ENCODE measurements at places on chromosomes 3 and 15. TPM values are rescaled to one million over a fixed set of nuclear protein-coding genes. Genes with fewer than 3 reads are reported as not detected.

The KBTBD13 gene
- not detected for total RNA-seq

The PCLAF gene
- total RNA-seq: 73.7 TPM

The UROC1 gene
- total RNA-seq: not detected

The SLCO2A1 gene
- total RNA-seq: not detected

GRCh38 chr3:113630956-113631542, 65.4 kb downstream of the USF3 start:
- DNase-seq: no peak

GRCh38 chr3:59126446-59126845, 76.6 kb upstream of the CFAP20DC start:
- DNase-seq: no peak

DNA sequence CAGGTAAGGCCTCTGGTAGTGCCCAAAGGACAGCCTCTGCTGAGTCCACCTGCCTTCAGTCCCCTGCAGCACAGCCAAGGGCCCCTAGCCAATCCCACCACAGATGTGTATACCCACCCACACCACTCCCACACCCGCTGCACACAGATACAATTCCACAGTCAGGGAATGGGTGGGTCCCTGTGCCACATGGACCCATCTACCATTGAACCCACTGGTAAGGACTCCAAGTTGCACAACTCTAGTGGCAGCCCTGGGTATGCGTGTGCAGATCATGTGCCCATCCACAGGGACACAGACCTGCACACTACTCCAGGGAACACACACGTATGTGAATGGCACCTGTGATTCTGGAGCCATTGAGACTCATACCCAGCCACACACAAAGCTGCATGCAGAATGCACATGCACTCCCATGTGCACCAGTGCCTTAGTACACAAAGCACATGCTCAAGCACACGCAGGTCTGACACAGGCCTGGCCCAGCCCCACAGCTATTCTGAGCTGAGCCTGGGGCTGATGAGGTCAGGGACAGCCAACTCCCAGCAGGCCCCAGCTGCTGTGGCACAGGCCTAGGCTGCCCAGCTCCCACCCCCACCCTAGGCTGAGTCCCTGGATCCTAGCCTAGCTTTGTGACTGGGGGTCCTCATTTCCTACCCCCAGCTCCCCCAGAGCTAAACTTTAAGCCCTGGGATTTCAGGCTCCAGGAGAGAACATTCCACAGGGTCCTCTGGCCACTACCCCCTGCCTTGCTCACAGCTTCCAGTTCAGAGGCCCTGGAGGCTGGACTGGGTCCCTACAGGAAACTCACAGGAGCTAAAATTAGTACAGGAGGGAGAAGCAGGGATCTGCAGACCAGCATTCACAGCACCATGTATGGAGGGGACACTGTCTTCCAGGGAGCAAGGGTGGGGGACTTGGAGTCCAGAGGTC, 2.7 kb upstream of the ALS2CL start:
- no peak for DNase-seq

DNA sequence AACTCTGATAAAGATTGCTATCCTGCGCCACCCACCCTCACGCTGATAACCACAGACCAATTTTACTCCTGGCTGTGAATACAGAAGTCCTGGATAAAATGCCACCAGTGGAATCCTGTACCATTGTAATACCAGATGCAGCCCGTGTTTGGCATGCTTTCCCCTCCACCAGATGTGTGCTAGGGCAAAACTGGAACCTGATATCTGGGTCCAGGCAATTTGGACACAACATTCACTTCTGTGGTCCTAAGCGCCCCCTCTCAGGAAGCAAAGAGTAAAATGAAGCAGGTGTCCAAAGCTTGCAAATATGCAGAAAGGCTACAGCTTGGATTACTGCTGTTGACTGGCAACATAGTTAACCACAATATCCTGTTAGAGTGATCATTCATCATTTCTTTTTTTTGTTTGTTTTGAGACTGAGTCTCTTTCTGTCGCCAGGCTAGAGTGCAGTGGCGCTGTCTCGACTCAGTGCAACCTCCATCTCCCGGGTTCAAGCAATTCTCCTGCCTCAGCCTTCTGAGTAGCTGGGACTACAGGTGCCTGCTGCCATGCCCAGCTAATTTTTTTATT, 32.8 kb downstream of the LOXL1 start:
- no peak for DNase-seq

DNA sequence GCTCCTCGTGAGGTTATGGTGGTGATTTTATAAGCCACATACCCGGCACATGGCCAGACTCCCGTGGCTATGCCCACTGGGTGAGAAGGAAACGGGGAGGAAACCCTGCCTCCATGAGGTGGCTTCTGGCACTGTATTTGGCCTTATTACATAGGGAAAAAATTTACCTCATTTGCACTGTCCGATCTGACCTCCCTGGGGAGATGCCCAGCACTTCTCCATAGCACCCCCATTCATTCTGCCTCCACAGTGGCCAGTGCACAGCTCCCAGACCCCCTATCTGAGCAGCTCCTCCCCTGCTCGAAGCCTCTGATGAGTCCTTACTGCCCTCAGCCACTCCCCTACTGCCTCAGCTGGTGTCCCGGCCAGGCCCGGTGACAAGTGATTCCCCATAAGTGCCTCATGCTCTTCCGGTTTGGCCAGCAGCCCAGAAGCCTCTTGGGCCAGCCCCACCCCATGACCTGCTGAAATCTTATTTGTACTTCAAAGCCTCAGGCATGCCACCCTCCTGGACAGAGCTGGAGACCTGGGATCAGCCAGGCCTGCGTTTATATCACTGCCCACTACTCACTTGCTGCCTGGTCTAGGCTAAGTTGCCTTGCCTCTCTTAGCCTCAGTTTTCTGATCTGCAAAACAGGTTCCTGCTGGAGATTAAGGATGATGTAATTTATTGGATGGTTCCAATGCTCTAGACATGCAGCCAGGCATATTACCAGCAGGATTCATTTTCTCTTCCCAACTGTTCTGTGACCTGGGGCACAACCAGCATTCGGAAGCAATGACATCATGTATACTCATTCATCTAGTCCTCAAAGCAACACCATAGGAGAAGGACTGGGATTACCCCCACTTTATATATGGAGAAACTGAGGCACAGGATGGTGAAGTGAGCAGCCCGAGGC, 30.6 kb upstream of the SLC6A6 start:
- DNase-seq: peak; percentile 88

- DNase-seq: no peak
Measured at GRCh38 chr15:81751256-81751655, 294.6 kb downstream of the MEX3B start.

DNA sequence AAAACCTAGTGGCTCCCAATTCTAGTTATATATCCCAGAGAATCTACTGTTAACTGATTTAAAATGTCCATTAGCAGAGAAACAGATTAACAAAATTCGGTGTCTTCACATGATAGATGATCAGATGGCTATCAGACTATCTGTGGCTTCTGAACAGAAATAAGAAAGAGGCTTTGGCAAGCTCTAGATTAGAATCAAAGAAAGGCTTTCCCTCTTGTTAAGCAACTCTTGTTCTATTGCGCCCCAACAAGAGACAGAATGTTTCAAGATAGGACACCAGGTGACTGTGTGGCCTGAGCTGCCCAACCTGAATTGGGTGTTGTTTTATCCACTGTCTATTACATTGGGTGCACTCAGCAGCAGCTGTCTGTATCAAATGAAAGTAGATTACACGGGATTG, 483.7 kb downstream of the FHIT start:
- DNase-seq: no peak

Measured in Caki2 (cell line).